ENCODE measurements at places on chromosomes 3 and 15.

GRCh38 chr3:107657971-107658370, 135.2 kb downstream of the BBX start:
- no peak for DNase-seq

DNA sequence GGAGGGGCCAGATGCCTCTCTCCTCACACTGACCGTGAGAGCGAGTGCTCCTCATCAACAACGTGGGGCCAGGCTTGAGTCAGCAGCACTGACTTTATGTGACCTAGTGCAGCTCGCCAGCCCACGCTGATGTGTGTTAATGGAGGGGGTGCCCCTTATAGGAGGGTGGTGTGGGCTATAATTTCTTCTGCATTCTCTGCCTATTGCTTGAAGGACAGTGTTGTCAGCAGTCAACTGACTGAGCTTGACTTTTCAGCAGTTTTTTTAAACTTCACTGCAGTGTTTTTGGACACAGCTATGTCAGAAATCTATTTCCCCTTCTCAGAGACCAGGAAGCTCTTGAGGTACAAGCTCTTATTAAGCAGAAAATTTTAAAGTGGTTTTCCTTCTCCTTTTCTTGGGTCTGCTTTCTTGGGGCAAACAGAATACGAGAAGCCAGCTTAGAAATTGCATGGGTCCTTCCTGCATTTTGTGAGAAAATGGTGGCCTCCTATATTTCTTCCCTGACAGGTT, 304.8 kb upstream of the CTDSPL start:
- no peak for DNase-seq

DNA sequence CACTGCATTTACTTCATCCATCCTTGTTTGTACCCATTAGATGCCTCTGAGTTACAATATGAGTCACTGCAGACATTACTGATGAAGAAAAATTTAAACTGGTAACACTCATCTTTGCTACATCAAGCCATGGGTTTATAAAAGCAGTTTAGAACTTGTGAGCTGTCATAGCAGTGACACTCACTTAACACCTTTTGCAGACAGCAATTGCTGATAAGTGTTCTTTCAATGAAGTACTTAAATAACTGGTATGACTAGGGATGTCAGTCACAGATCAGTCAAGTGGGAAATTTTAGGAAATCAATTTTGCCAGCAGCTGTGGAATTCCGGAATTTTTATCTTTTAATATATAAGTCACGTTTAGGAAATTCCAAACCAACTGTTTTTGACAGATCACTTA, 643.0 kb downstream of the TBL1XR1 start:
- no peak for DNase-seq

- DNase-seq = no peak
Observed at GRCh38 chr15:77784361-77785292, 151.9 kb upstream of the LINGO1 start.

DNA sequence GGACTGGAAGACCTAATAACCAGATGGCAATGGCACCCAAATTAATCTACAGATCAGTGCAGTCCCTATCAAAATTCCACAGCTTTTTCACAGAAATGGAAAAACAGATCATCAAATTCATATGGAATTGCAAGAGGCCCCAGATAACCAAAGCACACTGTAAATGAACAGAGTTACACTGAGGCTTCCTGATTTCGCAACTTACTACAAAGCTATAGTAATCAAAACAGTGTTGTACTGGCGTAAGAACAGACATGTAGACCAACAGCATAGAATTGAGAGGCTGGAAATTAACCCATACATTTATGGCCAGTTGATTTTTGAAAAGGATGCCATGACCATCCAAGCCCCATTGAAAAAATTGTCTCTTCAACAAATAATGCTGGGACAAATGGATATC, 16.2 kb downstream of the XPC start:
- DNase-seq = no peak

DNA sequence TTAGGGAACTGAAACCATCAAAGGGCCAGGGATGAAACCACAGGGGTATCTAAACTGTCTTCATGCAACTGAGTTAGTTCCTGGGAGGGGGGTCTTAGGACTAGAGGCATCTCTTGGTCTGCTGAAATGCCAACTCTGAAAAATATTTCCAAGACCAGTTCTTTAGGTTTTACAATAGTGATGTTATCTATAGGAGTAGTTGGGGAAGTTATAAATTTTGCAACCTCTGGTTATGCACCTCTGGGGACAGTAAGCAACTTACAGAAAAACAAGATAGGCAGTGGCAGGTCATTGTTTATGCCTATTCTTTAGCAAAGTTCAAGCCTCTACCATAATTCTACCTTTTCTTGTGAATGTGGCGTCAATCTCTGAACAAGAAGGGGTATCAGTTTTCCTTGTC, 60.5 kb upstream of the MINAR1 start:
- no peak for DNase-seq
